Left cardiac atrium (tissue), 4 donors: ENCODE measurements at places on chromosomes 7 and 10. TPM values are rescaled to one million over a fixed set of nuclear protein-coding genes. Genes with fewer than 3 reads are reported as not detected.

CLDN4 gene
- not detected for total RNA-seq

DNA sequence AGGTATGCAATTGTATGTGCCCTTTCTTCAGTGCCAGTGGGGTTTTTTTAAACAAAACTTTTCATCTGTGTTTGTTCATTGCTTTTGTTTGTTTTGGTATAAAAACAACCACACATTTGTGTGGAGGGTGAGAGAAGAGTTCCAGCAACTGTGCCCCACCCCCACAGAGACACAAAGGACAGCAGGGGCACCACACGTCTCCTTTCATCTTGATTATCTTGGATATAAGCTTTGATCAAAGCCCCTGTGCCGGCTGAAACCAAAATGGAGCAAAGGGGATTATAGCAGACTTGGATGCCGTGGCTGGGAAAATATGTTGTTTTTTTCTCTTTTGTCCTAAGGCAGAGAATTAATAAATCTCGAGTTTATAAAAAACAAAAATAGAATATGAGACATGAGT lies 111.8 kb upstream of the RSU1 start:
- DNase-seq: no peak

DNA sequence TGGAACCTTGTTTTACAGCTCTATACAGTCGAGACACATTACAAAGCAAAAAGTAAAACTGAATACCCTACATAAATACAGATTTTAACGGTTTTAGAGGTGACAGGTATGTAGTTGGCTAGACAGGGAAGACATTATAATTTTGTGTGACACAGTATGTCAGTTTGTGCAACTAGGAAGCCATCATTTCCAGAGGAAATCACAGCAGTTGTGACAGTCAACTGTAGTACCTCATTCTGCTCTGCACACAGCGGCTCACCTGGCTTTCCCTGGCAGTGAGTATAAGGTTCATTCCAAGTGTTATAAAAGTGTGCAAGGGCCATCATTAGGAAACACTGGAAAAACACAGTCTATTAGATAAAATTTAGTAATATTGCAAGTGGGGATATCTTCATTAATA lies 501.6 kb upstream of the PHF14 start:
- no peak for DNase-seq

DNA sequence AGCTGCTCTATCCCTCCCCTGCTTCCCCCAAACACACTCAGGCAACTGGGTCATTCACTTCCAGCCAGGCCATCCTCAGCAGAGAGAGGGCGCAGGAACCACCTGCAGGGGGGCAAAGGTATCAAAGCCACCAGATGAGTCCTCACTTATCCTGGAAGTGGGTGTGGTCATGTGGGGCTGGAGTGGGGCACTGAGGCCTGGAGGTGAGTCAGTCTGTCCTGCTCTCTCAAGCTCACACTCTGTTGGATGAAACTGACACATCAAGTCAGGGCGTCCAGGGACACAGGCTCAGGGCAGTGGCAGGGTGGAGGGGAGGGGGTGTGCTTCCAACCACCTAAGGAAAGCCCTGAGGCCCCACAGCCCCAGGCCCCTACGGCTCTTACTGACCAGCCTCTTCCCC lies 8.0 kb upstream of the ELFN1 start:
- DNase-seq: no peak

GRCh38 chr10:89283936-89284475 lies 17.8 kb upstream of the IFIT2 start:
- peak; percentile 71 for DNase-seq

MYPN gene
- 110 TPM for total RNA-seq

GRCh38 chr7:153941061-153941460 lies 111.1 kb upstream of the DPP6 start:
- no peak for DNase-seq

DNA sequence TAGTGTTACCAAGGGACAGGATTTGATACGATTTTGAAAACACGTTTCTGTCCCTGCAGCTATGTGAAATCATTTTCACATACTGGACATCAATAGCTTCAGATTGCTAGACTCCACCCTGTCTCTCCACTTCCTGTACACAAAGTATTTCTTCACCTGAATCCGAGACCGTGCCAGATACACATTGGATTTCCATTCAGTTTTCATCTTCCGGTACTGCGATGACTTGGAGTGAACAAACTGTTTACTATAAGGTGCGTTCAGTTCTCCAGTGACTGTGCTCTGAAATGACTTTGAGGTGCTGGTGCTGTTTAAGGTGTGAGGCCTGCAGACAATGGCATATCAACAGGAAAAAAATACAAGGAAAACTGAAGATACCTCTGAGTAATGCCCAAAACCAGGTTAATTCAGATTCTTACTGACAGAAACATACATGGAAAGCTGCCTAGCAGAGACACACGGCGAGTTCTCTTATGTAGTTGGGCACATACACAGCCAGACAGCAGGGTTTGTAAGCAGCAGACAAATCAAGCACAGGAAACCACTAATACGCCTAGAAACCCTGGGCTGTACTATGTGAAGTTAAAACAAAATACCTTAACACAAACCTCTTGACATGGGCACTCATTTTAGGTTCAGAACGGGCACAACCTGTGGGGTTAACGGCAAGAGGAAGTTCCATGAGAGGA lies 119.2 kb downstream of the GALNT11 start:
- no peak for DNase-seq

TMEM236 gene
- total RNA-seq: 0.94 TPM

MCM10 gene
- 1.3 TPM for total RNA-seq

SLIT1 gene
- total RNA-seq: 0.31 TPM
